Body of pancreas (tissue), 4 donors: ENCODE measurements at places on chromosomes 3 and 15. TPM values are rescaled to one million over a fixed set of nuclear protein-coding genes. Genes with fewer than 3 reads are reported as not detected.

ENTPD3 gene
- 17.1 TPM for total RNA-seq

TM4SF18 gene
- 7.9 TPM for total RNA-seq

DNA sequence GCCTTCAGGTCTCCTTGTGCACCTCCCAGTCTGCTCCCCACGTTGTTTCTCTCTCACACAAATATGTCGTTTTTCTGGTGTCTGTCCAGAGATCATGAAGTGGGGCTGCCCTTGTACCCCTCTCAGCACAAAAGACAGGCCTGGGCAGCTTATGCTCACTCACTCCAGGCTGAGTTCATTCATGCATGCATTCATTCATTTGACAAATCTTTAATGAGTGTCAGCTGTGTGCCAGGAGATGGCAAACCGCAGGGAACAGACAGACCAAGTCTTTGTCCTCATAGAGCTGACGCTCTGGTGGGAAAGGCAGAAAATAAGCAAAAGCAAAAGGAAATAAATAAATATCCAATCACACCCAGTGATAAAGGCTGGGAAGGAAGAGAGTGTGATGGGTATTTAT is 7.6 kb upstream of the TRH start:
- H3K27ac ChIP-seq, result no peak overlapping the region
- H3K27me3 ChIP-seq, result no peaks in the 10 kb centered on the region
- H3K4me3 ChIP-seq, result no peak overlapping the region
- no peaks in the 10 kb centered on the region for H3K4me1 ChIP-seq

DNA sequence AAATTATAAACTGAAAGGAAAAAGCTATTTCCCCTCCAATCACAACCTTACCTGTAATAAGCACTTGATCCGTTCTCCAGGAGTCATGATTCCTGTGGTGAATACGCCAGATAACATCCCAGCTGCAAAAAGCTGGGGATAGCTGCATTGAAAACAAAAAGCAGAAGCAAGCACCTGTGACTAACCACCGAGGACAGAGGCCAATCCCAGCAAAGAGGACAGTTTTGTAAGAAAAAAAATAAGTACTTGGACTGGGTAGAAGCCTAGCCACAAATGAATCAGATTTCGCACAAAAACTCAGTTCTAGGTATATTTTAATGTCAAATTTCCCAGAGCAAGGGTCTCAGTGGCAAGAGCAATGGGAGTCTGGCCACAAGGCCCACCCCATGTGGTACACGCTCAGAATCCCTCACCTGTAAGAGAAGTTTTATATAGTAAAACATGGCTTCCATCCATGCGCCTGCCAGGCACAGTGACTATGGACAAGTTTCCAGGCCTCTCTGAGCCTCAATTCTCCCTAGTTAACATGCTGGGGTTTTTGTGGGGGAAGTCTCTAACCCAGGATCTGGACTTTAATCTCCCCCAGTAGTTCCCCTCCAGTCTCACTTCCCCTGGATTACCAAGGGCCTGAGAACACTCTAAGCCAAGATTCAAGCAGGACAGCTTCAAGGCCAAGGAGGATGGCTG is 19.2 kb downstream of the SLC25A20 start:
- no peak for DNase-seq
- H3K4me3 ChIP-seq, result no peak overlapping the region
- H3K4me1 ChIP-seq, result no peaks in the 10 kb centered on the region
- H3K27ac ChIP-seq, result no peak overlapping the region

GRCh38 chr3:99625237-99625622 is 13.2 kb upstream of the COL8A1 start:
- no peaks in the 10 kb centered on the region for H3K27me3 ChIP-seq
- no peaks in the 10 kb centered on the region for H3K4me1 ChIP-seq
- no peak overlapping the region for H3K27ac ChIP-seq
- H3K36me3 ChIP-seq, result no peaks in the 10 kb centered on the region

- no peaks in the 10 kb centered on the region for H3K27me3 ChIP-seq
- peak overlapping the region; percentile 29 for H3K27ac ChIP-seq
- H3K36me3 ChIP-seq, result no peaks in the 10 kb centered on the region
Observed at GRCh38 chr3:65974509-65974908, 64.2 kb downstream of the MAGI1 start.

- no peak overlapping the region for H3K27ac ChIP-seq
- DNase-seq, result no peak
- peaks cover 6% of the 10 kb centered on the region for H3K4me1 ChIP-seq
- no peak overlapping the region for H3K4me3 ChIP-seq
- no peaks in the 10 kb centered on the region for H3K36me3 ChIP-seq
Observed at GRCh38 chr3:196981657-196982056, 13.0 kb upstream of the PIGZ start.

DNA sequence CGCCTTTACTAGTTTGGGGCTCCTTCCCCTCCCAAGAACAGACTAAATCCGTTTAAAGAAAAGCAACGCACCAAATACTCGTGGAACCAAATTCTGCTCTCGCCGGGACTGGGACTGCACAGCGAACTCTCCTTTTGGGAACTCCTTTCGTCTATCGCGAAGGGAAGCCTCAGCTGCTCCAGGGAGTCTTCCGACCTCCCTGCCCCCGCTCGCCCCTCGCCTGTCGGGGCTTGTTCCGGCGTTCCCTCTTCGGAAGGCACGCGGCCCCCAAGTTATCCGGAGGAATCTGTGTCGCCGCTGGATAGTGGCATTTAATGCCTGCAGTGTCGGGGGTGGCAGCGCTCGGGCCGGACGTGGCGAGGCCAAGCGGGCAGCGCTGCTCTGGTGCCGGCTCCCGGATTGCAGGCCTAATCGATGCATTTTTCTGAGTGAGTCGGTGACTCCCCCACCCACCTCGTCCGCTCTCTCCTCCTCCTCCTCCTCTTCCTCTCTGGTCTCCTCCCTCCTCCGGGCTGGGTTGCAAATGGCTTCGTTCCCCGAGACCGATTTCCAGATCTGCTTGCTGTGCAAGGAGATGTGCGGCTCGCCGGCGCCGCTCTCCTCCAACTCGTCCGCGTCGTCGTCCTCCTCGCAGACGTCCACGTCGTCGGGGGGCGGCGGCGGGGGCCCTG is at the start of gene TRIM71:
Gene TRIM71, plus strand, starts transcription at position 440 of the 671 bp plus-strand sequence. Its CDS starts 84 bp downstream, at position 524.
- H3K27ac ChIP-seq, result no peak within 1 kb of the TSS
- no peak within 1 kb of the TSS for H3K4me3 ChIP-seq
- no peak for DNase-seq
- H3K4me1 ChIP-seq, result peaks cover 21% of the 10 kb centered on the region

GRCh38 chr3:48739955-48740823 is 23.2 kb upstream of the IP6K2 start:
- no peaks in the 10 kb centered on the region for H3K27me3 ChIP-seq
- DNase-seq, result peak; percentile 91
- no peak overlapping the region for H3K4me3 ChIP-seq
- no peaks in the 10 kb centered on the region for H3K36me3 ChIP-seq
- H3K27ac ChIP-seq, result peak overlapping the region; percentile 81
- H3K4me1 ChIP-seq, result peaks cover 30% of the 10 kb centered on the region

GRCh38 chr3:16064642-16065414 is 109.7 kb upstream of the GALNT15 start:
- H3K4me1 ChIP-seq, result no peaks in the 10 kb centered on the region
- no peak overlapping the region for H3K27ac ChIP-seq
- H3K4me3 ChIP-seq, result no peak overlapping the region
- no peaks in the 10 kb centered on the region for H3K36me3 ChIP-seq

DNA sequence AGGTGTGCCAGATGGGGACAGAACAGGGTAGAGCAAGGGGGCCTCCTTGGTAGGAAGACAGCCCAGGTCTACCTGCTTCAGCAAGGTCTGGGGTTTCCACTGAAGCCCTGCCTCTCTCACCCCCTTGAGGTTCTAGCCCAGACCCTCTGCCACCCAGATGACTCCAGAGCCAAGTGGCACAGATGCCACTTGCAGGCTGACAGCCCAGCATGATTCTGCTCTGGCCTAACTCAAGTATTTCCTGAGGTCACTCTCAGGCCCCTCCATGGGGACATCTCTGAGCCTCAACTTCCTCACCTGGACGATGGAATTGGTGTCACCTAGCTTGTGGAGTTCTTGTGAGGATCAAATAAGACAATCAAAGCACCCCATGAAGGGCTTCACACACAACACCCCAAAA is 23.9 kb downstream of the PLXNB1 start:
- peak; percentile 6 for DNase-seq
- H3K36me3 ChIP-seq, result peaks cover 16% of the 10 kb centered on the region
- no peaks in the 10 kb centered on the region for H3K27me3 ChIP-seq
- no peak overlapping the region for H3K4me3 ChIP-seq
- H3K4me1 ChIP-seq, result peaks cover 10% of the 10 kb centered on the region

DNA sequence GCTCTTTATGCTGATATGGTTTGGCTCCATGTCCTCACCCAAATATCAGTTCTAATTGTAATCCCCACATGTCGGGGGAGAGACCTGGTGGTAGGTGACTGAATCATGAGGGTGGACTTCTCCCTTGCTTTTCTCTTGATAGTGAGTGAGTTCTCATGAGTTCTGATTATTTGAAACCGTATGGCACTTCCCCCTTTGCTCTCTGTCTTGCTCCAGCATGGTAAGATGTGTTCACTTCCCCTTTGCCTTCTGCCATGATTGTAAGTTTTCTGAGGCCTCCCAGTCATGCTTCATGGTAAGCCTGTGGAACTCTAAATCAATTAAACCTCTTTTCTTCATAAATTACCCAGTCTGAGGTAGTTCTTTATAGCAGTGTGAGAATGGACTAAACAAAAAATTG is 107.6 kb downstream of the IMPG2 start:
- no peak for DNase-seq
- no peaks in the 10 kb centered on the region for H3K4me1 ChIP-seq
- H3K36me3 ChIP-seq, result no peaks in the 10 kb centered on the region
- H3K27ac ChIP-seq, result no peak overlapping the region

DNA sequence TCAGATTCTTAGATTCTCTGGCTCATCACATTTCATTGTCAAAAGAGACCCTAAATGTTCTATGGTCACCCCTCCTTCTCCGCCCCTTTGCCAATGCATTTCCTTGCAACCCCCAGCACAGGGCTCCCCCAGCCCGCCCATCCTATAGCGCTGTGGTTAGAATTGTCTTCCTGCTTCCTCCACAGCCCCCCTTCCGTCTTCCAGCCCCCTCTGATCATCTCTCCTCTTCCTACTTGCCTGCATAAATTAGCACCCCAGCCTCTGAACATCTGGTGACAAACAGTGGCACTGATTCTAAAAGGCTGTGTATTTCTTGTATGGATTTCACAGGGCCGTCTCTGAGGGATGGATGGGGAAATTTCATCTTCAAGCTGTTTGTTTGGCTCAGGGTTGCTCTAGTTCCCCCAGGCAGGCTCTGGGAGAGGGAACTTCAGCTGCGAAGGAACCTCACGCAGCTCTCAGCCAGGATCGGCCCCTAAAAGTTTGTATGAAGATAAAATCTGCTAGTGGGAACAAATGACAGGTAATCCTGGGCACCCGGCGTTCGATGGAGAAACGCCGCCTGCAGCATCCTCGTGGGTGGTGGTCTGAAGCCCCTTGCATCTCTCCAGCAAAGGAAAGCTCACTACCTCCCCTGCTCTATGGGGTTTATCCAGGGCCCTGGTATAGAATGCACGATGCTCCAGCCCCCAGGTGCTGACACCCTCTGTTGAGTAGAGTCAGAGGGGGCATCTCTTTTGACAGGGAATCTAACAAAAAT is 83.0 kb downstream of the WNT7A start:
- no peaks in the 10 kb centered on the region for H3K36me3 ChIP-seq
- peaks cover 14% of the 10 kb centered on the region for H3K4me1 ChIP-seq
- no peak overlapping the region for H3K4me3 ChIP-seq
- no peak for DNase-seq
- H3K27me3 ChIP-seq, result no peaks in the 10 kb centered on the region

DNA sequence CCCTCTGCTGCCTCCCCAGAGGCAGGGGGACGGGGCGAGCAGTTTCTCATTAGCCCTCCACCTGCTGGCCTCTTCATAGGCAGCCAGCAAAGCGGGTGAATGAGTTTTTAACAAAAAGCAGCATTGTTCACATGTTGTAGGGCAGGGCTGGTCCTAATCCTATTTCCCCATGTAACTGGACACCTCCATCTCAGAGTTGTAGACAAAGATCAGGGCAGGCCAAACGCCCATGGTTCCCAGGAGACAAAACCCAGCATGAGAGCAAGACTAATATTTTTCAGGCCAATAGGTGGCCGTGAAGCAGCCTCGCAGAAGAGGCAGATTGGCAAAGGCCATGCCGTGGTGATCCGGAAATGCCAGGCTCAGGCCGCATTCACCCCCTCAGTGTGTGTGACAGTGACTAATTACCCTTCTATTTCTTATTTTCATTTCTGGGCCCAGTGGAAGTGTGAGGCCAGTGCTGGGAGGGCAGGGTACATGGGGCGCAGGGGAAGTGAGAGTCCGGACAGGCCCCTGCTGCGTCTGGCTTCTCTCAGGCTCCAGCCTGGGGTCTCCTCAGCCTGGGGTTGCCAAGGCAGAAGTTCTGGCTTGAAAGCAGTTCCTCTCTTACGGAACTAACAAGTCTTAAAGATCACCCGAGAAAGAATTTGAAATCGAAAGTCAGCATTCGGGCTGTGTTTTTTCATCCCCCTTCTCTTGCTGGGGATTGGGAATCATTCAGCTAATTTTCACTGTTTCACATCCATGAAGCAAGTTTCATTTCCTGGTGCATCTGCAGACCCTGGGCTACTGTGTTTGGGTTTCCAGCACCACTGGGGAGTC is 64.8 kb downstream of the BOC start:
- H3K27ac ChIP-seq, result peak overlapping the region; percentile 83
- peaks cover 60% of the 10 kb centered on the region for H3K4me1 ChIP-seq
- DNase-seq, result peak; percentile 59

GRCh38 chr15:79071901-79072300 is 18.7 kb downstream of the RASGRF1 start:
- no peaks in the 10 kb centered on the region for H3K27me3 ChIP-seq
- no peak for DNase-seq
- H3K27ac ChIP-seq, result no peak overlapping the region
- H3K36me3 ChIP-seq, result no peaks in the 10 kb centered on the region
- H3K4me3 ChIP-seq, result no peak overlapping the region
- no peaks in the 10 kb centered on the region for H3K4me1 ChIP-seq

DNA sequence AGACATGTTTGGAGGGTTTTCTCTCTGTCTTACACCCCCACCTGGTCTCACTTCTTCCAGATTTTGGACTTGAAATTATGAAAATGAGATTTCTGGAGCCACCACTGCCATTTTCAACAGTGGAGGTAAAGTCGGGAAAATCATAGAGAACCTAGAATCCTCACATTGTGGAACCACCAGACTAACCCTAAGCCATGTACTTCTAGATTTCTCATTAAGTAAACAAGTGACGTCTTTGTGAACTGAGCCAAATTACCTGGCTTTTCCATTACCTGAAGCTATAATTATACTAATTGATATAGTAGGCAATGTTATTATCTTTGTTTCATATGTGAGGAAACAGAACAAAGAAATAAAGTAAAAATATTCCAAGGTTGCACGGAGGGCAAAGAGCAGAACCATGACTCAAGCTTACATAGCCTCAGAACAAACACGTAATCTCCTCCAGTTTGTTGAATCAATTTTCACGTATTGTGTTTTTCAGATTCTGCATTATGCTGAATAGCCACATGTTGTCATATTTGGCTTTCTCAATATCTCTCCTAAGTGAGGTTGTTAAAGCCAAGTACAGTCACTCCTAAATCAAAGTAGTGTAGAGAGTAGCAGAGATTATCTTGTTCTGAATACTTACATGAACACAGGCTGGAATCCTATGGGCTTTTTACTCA is 101.3 kb upstream of the CMC1 start:
- peak overlapping the region; percentile 75 for H3K27ac ChIP-seq
- no peaks in the 10 kb centered on the region for H3K27me3 ChIP-seq
- peaks cover 33% of the 10 kb centered on the region for H3K4me1 ChIP-seq
- no peak overlapping the region for H3K4me3 ChIP-seq
- DNase-seq, result peak; percentile 40
